ENCODE measurements at places on chromosomes 6 and 20.

DNA sequence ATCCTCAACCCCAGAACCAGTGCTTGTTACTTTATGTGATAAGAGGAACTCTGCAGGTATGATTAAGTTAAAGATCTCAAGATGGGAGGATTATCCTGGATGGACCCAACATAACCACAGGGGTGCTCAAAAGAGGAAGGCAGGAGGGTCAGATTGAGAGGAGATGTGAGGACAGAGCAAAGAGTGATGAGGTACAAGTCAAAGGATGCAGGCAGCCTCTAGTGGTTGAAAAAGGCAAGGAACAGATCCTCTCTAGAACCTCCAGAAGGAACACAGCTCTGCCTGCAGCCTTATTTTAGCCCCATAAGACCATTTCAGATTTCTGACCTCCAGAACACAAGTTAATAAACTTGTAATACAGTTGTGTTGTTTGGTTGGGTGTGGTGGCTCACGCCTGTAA, 41.2 kb downstream of the PDSS2 start:
- DNase-seq, result peak; percentile 33

GRCh38 chr6:138239774-138240173, 21.5 kb upstream of the PBOV1 start:
- no peak for DNase-seq

DNA sequence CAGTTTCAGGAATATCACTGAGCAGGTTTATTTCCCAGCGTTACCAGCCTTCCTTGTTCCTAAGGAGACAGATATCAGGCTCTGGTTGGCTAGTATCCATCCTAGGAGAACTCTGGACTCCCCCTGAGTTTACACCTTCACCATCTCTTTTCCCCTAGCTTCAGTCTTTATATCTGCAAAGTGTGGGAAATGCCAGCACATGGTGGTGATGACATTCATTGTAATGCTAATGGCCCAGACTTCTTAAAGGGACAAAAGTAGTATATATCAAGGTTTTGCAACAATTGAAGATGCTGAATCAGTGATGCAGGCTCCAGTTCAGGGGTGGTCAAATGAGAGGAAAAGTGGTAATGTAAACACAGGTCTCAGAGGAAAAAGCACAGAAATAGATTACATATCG, 224.3 kb upstream of the SYNDIG1 start:
- DNase-seq, result no peak

- no peak for DNase-seq
Observed at GRCh38 chr6:98323605-98324004, 510.8 kb upstream of the POU3F2 start.

- DNase-seq, result no peak
Observed at GRCh38 chr6:126017668-126018067, 31.3 kb downstream of the TRMT11 start.

- DNase-seq, result no peak
Observed at GRCh38 chr6:12580290-12580689, 136.3 kb upstream of the PHACTR1 start.

GRCh38 chr20:21395666-21396598, 1.4 kb downstream of the NKX2-4 start:
- no peak for DNase-seq

Measured in EH (cell line).